ELR (cell line): ENCODE measurements at places on chromosomes 2 and 18.

DNA sequence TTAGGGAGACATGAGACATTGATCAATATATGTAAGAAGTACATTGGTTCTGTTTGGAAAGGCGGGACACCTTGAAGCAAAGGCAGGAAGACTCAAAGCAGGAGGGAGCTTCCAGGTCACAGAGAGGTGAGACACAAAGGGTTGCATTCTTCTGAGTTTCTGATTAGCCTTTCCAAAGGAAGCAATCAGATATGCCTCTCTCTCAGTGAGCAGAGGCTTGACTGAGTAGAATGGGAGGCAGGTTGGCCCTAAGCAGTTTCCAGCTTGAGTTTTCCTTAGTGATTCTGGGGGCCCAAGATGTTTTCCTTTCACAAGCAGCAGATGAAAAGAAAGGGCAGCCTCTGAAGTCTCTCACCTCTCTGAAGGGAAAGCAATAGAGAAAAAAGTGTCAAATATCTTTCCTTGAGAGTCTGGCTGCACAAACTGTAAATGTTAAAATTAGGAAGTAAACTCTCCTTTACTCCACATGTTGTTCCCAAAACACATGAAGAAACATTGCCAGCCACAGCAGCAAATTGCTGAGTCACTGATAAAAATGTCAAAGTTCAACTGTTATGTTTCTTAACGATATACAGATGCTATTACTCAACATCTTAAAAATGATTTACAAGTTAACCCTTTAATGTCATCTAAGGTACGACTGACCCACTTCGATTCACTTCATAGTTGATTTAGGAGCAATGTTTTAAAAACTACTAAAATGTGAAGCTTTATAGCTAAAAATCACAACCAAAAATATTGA is 40.3 kb downstream of the CYB5A start:
- DNase-seq: peak; percentile 40

- DNase-seq: no peak
Observed at GRCh38 chr2:109214651-109215371, 85.8 kb downstream of the SH3RF3 start.

DNA sequence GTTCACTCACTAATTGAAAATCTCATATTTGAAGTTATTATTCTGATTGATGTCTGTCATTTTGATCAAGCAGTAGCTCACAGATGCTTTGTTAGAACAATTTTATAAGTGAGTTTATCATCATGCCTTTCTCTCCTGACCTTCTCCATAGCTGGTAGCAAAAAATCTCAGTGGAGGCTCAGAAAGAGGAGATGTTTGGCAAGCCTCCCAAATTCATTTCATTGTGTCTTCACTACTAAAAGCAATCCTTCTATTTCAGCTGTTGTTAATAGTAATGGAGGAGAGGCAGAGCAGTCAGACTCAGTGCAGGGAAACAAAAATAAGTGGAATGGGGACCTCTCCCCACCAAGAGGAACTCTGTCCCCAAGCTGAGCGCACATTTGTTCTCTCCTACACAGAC is 2127.8 kb upstream of the CELF4 start:
- no peak for DNase-seq

DNA sequence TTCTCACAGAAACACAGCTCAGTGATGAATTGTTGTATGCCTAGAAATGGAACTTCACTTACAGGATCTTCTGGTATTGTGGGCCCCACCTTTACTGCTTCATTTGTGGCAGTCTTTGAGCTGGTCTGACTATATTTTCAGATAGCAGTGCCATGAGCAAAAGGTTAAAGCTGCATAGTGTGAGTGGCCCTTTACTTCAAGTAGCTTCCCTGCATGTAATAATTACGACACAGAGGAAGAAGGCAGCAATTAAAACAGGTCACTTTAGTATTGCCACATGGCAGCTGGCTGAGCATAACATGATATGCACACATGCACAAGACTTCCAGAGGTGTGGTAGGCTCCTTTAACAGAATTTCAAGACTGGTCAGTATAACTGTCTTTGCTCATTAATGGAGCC is 426.3 kb upstream of the ZEB2 start:
- peak; percentile 3 for DNase-seq

DNA sequence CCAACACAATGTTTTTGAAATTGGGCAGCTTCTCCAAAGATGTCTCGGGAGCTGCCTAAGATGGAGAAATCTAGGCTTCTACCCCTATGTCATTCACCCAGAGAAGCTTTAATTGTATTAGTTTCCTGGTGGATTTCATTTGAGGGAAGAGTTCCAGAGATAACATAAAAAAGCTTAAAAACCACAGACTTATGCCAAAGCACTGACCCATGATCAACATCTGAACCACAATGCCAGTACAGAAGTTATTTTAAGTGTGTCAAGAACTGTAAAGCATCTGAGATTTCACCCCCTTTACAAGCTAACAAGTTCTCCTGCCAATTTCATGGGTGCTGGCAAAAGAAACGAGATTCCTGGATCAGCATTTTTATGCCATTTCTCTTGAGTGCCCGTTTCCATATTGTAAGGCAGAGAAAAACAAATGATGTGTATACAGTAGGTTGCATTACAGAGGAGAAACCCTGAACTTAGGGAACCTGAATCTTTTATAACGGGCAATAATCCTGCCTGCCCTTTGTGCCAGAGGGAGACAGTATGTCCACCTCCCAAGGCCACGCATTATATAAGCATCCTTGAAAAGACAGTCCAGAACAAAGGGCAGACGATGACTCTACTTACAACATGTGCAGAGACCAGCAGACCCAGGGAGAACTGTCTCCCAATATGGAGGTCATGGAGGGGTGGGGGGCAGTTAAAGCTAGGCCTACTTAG is 44.1 kb downstream of the MREG start:
- no peak for DNase-seq

- DNase-seq: peak; percentile 49
Observed at GRCh38 chr2:110853516-110853915, 121.1 kb downstream of the ACOXL start.

DNA sequence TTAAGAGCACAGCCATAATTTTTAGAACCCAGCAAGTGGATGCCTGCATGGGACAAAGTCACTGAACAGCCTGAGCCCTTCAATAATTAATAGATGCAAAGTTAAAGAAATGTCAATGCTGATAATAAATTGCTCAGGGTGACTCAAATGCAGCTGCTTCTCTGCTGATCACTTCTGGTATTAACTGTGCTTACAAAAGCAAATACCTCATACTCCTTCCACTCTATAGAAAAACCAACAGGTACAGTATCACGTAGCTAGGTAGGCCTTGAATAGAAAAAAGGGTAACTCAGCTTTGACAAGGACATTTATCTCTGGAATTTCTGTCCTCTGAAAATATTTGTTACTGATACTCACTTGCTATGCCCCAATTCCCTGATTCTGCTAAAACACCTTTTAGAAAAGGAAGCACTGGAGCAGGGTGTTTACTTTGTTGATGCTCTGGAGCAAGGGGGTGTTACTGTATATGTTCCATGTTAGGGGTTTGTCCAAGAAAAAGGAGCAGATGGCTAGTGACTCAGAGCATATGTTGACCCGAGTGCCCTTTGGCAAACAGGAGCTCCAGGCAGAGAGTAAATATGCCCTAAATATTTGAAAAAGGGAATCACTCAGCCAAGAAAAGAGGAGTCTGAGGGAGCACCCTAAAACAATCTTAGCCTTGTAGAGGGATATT is 59.1 kb upstream of the RTN4 start:
- DNase-seq: peak; percentile 87

- no peak for DNase-seq
Observed at GRCh38 chr2:27270670-27271069, 4.6 kb upstream of the DNAJC5G start.

DNA sequence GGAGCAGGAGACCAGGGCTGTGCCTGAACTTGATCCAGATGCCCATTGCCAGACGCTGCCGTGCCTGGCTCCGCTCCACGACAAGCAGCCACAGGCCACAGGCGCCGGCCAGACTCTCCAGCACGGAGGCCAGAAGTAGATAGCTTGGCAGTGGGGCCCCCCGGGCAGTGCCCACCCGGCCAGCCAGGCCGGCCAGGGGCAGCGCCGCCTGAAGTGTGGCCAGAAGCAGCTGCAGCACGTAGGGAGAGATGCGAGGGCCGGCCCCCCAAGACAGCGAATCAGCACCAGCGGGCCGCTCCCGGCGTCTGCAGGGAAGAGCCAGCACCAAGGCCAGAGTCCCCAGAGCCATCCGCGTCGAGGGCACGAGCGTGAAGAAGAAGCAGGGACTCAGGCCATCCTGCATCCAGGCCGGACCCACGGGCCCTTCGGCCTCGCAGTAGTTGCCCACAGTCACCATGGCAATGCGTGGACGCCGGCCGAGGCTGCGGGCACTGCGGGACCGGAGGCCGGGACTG is 484 bp downstream of the ABCB6 start:
- DNase-seq: peak; percentile 83

DNA sequence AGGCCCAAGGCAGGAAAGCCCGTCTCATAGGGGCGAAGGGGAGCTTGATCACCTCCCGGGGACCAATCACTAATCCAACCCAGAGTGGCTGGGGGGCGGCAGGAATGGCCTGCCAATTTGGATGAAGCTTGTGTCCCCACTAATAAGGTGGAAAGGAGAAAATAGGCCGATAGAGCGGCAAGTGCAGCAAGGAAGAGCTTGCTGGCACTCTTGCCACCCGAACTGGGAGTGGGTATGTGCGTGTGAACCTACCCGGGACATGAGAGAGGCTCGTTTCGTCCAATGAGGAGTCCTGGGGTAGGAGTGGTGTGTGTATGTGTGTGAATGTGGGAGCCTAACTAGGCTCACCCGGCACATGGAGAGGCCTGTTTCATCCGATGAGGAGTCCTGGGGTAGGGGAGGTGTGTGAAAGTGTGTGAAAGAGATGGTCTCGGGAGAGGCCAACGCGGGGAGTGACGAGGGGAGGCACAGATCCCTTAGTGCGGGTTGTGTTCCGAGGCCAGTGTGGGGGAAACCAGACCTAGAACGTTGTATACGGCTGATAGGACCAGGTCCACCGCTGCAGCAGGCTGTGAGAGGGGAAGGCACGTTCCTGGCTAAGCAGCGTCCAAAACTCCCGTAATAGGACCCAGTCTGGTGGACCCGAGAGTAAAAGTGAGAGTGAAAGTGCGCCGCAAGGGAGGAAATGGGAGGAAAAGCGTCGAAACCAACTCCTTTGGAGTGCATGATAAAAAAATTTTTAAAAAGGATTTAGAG is 47.1 kb upstream of the SELENOI start:
- DNase-seq: peak; percentile 64

GRCh38 chr2:241762321-241762932 is 14.2 kb upstream of the GAL3ST2 start:
- DNase-seq: no peak

- DNase-seq: no peak
Observed at GRCh38 chr2:16952368-16952767, 286.7 kb upstream of the CYRIA start.

GRCh38 chr2:24228470-24228869 is 53.6 kb downstream of the FAM228A start:
- DNase-seq: peak; percentile 52

GRCh38 chr2:150548527-150548926 is 61.1 kb upstream of the RND3 start:
- DNase-seq: peak; percentile 50

DNA sequence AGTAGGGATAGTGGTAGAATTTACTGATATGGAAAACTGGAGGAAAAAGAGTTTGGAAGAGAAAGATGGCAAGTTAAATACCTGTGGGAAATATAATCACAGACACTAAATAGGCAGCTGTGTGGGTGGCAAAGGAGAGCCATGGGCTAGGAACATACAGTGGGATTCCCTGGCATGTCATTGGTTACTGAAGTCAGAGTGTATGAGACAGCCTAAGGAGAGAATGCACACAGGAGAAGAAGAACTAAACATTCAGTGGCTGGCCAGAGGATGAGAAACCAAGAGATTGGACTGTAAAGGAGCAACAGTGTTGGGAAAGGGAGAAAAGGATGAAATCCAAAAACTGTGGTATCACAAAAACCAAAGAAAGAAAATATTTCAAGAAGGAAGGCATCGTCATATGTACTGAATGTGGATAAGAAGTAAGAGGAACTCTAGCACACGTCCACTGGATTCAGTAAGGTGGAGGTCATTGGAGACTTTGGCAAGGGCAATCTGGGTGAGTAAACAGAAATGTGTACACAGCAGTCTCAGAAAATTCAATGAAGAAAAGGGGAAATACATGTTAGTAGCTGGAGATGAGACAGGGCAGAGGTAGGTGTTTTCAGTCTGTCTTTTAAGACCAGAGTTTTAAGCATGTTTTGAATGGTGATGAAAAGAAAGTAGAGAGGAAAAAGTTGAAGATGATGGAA is 83.3 kb downstream of the SPIRE1 start:
- no peak for DNase-seq

DNA sequence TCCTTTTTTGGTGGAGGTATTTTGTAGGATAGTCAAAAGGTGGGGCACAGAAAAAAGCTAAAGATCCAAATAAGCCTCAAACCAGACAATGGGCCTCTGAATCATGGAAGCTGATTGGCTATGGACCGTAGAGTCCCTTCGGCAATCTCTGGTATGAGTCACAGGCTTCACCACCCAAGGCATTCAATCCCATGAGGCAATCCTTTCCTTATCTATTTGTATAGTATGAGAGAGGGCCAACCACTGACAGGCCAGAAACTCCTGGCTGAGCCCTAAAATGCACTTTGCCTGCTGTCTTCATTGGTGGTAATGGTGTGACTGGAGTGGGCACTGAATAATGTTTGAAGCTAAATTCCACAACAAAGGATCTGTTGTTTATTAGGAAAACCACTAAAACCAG is 38.7 kb upstream of the MEX3C start:
- peak; percentile 63 for DNase-seq

DNA sequence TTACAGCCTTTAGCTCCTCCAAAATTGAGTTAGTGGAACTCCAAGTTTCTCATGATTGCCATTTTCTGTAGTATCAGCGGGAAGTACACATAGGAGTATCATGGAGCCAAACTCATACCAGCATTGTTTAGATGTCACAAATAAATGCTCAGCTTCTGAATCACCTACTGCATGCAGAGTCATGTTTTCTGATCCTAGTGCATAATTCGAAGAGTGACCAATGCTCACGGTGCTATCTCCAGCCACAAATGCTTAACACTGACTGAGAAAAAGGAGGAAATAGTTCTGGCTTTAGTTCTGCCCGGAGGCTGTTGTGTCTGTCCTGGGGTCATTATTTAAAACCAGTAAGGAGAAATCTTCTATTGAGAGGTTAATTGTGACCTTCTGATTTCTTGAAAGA is 45.4 kb upstream of the LRATD1 start:
- DNase-seq: peak; percentile 88

- no peak for DNase-seq
Observed at GRCh38 chr2:121776885-121777698, 21.6 kb downstream of the TSN start.

GRCh38 chr18:78421392-78421791 is 558.2 kb upstream of the SALL3 start:
- no peak for DNase-seq

DNA sequence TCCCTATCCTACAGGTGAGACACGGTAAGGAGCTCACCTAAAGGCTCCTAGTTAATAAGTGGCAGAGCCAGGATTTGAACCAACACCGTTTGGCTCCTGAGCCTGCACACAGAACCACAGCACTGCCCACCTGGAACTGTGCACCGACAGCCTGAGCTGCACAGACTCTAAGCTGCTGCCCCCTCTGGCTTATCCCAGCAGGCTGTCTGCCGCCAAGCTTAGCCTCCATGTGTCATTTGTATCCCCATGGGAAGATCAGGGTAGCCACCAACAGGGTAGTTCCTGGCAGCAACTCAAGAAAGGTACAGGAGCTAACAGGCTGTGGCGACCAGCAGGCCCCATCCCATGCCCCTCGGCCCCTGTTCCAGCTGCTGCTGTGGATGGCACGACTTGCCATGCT is 135.7 kb downstream of the LRRC30 start:
- no peak for DNase-seq
